ENCODE measurements at places on chromosomes 16 and 17. TPM values are rescaled to one million over a fixed set of nuclear protein-coding genes. Genes with fewer than 3 reads are reported as not detected.

The CLCN7 gene
- total RNA-seq, result 52.2 TPM

The PRAC1 gene
- not detected for total RNA-seq

The GSE1 gene
- total RNA-seq, result 37.2 TPM

The KRTAP1-1 gene
- total RNA-seq, result not detected

The ATPAF2 gene
- total RNA-seq, result 29.9 TPM

The DNAAF8 gene
- total RNA-seq, result 0.11 TPM
